Fibroblast of the aortic adventitia (primary cell): ENCODE measurements at places on chromosomes 16 and 17. TPM values are rescaled to one million over a fixed set of nuclear protein-coding genes. Genes with fewer than 3 reads are reported as not detected.

- DNase-seq = no peak
These were observed 17.2 kb downstream of the CASKIN2 start for GRCh38 chr17:75498039-75498725.

GRCh38 chr16:50457979-50458491 is 89.2 kb upstream of the BRD7 start:
- no peak for DNase-seq

- peak; percentile 97 for DNase-seq
These were observed 17.7 kb upstream of the SMURF2 start for GRCh38 chr17:64679710-64680216.

CDRT15L2 gene
- not detected in 2 replicates for total RNA-seq

TAC4 gene
- total RNA-seq = not detected in 2 replicates
